Activated T-cell treated with anti-CD3 and anti-CD28 coated beads, Interleukin-2, amount 50 U/mL, for 48 hours (primary cell): ENCODE measurements at places on chromosomes 2 and 18.

- DNase-seq = no peak
Measured at GRCh38 chr2:7075834-7076233, 158.6 kb downstream of the RNF144A start.

DNA sequence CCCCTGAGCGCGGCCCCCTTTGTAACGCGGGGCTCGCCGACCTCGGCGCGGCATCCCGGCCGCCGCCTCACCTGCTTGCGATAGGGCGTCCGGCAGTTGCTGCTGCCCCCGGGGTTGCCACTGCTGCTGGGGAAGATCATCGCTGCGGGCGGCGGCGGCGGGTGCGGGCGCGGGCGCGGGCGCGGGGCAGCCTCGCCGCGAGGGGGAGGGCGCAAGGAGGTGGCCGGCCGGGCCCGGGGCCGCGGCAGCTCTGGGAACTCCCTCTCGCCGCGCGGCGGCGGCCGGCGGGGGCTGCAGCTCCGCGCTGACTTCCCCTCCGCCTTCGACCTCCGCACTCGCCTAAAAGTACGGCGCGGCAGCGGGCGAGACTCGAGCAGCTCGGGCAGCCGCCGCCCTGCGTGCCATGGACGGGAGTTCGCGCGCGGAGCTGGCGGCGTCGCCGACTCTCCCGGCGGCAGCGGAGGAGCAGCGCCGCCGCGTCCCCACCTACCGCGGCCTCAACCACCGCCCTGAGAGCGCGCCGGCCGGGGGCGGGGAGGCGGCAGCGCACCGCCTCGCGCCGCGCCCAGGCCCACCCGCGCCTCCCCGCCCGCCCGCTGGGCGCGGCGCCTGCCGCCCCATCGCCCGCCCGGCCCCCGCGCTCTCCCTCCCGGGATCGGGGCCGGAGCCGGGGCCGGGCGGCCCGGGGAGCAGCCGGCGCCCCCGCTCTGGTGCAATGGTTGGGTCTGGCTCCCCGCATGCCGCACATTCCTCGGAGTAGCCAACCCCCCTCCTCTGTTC, 86.0 kb downstream of the RBMS1 start:
- peak; percentile 70 for DNase-seq

DNA sequence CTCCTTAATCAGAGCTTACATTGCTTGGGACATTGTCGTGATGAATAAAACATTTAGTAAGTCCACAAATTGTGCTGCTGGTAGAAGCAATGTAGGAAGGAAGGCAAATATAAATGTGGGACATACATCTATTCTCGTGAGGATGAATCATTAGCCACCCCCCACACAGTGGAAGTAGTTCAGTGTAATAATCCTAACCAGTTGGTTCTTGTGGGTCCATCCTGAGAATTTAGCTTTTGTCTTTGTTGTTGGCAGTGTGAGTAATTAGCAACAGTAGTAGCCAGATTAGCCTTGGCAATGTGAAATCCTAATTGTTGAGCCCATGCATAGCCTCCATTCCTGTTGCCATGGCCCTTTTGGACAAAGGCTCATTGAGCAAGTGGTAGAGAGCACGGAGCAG, 532.1 kb downstream of the FBXO15 start:
- no peak for DNase-seq

DNA sequence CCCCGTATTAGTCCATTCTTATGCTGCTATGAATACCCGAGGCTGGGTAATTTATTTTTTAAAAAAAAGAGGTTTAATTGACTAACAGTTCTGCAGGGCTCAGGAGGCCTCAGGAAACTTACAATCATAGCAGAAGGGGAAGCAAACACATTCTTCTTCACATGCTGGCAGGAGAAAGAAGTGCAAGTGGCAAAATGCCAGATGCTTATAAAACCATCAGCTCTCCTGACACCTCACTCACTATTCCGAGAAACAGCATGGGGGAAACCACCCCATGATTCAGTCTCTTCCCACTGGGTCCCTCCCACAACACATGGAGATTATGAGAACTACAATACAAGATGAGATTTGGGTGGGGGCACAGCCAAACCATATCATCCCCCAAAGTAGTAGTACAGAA, 2148.5 kb upstream of the PIK3C3 start:
- no peak for DNase-seq

- no peak for DNase-seq
Measured at GRCh38 chr18:37314534-37314933, 251.1 kb downstream of the CELF4 start.

DNA sequence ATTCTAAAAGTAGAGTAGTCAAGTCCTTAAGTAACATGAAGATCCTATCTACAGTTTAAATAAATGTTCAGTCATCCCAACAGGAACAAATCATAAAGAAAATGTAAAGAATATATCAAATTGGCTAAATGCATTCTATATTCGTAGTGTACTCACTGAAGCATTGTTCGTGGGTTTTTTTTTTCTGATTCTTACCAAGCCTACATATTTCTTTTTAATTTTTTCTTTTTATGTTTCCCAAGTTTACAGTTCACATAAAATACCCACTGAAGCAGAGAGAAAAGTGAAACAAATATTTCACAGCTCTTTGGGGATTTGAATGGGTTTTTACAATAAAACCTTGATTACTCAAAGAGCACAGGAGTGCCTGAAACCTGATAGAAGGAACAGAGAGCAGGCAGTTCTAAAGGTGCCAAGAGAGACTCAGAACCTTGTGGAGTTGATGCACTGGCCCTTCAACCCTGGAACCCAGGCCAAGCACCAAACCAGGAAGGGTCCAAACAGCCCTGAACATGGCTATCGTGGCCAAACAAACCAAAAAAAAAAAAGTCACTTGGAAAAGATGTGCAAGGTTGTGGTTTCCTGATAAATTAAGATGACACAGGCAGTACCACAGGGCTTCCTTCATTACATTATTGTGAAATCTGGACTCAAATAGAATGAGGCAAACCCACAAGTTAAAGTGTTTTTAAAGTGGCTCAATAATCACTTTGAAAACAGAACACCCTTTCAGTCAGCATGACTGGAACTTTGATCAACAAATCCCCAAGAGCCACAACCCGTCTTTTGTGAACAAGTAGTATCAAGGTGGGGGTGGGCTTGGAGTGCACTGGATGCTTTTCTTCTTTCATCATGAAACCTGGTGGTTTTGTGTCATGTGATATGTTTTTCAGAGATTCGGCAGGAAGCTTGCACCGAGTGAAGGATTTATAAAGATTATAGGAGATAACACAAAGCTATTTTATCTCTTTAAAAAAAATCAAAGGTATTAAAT, 245.0 kb upstream of the FN1 start:
- DNase-seq = peak; percentile 39
